Left colon (tissue), 2 donors: ENCODE measurements at places on chromosomes 2 and 18. TPM values are rescaled to one million over a fixed set of nuclear protein-coding genes. Genes with fewer than 3 reads are reported as not detected.

The MLPH gene
- total RNA-seq = 117 TPM

The NETO1 gene
- total RNA-seq = not detected

DNA sequence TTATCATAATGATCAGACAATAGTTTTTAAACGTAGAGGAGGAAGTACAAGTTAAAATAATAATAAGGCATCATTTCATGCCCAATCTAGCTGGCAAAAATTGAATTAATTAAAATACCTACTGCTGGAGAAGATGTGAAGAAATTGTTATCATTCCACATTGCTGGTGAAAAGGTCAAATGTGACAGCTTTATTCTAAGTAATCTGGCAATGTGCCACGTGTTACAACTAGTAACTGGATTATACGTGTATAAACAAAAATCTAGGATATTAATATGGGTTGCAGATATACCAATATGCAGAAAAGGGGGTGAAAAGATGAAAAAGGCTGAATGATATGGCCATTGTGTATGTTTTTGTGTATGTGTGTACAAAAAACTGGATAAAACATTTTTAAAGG lies 32.4 kb downstream of the SMAD2 start:
- DNase-seq = no peak

GRCh38 chr2:85751627-85752026 lies 2.2 kb upstream of the ATOH8 start:
- DNase-seq = no peak
